IMR-90 (cell line): ENCODE measurements at places on chromosomes 11 and 22. TPM values are rescaled to one million over a fixed set of nuclear protein-coding genes. Genes with fewer than 3 reads are reported as not detected.

- no peaks in the 10 kb centered on the region for H3K27me3 ChIP-seq
- H3K36me3 ChIP-seq: no peaks in the 10 kb centered on the region
- DNase-seq: no peak
- H3K27ac ChIP-seq: no peak overlapping the region
Observed at GRCh38 chr22:35177811-35178210, 79.5 kb upstream of the HMGXB4 start.

GRCh38 chr11:64746486-64746885 is 2.5 kb upstream of the RASGRP2 start:
- no peak for DNase-seq
- peaks cover 40% of the 10 kb centered on the region for H3K27me3 ChIP-seq
- H3K4me3 ChIP-seq: no peak overlapping the region
- no peak overlapping the region for H3K27ac ChIP-seq

DNA sequence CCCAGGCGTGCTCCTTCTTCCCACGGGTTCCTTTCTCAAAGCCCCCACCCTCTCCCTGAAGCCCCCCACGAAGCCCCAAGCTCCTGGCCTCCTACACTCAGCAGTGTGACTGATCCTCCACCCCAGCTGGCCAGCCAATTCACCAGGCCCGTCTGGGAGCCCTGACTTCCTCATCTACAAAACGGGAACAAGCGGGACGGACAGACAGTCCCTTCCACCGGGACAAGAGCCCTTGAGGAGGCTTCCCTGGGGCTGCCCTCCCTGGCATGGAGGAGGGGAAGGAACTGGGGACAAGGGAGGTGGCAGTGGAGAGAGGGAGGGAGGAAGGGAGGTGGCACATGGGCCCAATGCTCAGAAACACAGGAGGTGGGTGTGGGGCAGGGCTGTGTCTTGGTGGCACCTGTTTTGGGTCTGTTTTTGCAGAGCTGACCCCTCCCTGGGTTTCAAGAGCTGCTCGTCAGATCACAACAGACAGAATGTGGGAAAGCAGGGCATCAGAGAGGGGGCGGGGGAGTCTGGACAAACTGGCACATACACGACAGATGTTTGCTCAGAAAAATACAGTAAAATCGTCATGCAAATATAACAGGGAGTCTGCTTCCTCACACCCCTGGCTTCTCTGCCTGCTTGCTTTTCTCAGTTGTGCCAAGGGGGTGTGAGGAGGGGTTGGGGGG is 56.8 kb downstream of the ELFN2 start:
- no peak overlapping the region for H3K27ac ChIP-seq
- no peaks in the 10 kb centered on the region for H3K27me3 ChIP-seq
- H3K4me1 ChIP-seq: no peaks in the 10 kb centered on the region
- no peak overlapping the region for H3K4me3 ChIP-seq
- peaks cover 6% of the 10 kb centered on the region; the same call in 1 of the 2 replicates for H3K36me3 ChIP-seq

The SPDYC gene
- total RNA-seq: not detected in 2 replicates

The OR8B12 gene
- total RNA-seq: not detected in 2 replicates

DNA sequence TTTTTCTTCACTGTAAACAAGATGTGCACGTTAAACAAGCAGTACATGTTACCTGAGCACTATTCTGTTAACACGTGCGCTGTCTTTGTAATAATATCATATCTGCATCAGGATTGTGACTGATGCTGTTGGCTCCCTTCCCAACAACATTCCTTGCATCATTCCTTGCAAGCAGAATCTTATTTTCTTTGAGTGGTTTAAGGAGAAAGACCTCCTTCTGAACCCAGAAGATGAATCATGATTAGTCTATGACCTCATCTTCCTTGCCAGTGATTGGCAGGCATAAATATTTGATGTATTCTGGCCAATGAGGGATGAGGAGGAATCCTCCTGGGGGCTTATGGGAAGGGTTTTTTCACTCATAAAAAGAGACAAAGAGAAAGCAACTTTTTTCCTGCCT is 46.2 kb downstream of the C11orf71 start:
- H3K4me3 ChIP-seq: no peak overlapping the region
- no peaks in the 10 kb centered on the region for H3K27me3 ChIP-seq
- H3K27ac ChIP-seq: no peak overlapping the region
- peak; percentile 94 for DNase-seq
- peaks cover 4% of the 10 kb centered on the region for H3K4me1 ChIP-seq

DNA sequence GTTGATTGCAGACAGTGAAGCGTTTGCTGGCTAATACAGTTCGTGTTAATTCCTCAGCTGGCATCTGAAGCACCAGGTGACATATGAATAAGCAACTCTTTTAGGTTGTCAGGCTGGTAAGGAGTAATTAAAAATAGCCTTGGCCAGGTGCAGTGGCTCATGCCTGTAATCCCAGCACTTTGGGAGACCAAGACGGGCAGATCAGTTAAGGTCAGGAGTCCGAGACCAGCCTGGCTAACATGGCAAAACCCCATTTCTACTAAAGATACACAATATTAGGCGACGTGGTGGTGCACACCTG is 74.9 kb downstream of the CECR2 start:
- DNase-seq: no peak
- no peak overlapping the region for H3K27ac ChIP-seq
- H3K27me3 ChIP-seq: no peaks in the 10 kb centered on the region
- H3K36me3 ChIP-seq: no peaks in the 10 kb centered on the region
- H3K4me3 ChIP-seq: no peak overlapping the region
- H3K4me1 ChIP-seq: no peaks in the 10 kb centered on the region

- H3K27ac ChIP-seq: peak overlapping the region; percentile 22
- H3K4me3 ChIP-seq: no peak overlapping the region
- DNase-seq: peak; percentile 80
- peaks cover 28% of the 10 kb centered on the region for H3K4me1 ChIP-seq
- no peaks in the 10 kb centered on the region for H3K27me3 ChIP-seq
- H3K36me3 ChIP-seq: peaks cover 3% of the 10 kb centered on the region; the same call in 1 of the 2 replicates
Observed at GRCh38 chr11:67351275-67352005, 1.9 kb downstream of the POLD4 start.

The OTOG gene
- total RNA-seq: not detected in 2 replicates

DNA sequence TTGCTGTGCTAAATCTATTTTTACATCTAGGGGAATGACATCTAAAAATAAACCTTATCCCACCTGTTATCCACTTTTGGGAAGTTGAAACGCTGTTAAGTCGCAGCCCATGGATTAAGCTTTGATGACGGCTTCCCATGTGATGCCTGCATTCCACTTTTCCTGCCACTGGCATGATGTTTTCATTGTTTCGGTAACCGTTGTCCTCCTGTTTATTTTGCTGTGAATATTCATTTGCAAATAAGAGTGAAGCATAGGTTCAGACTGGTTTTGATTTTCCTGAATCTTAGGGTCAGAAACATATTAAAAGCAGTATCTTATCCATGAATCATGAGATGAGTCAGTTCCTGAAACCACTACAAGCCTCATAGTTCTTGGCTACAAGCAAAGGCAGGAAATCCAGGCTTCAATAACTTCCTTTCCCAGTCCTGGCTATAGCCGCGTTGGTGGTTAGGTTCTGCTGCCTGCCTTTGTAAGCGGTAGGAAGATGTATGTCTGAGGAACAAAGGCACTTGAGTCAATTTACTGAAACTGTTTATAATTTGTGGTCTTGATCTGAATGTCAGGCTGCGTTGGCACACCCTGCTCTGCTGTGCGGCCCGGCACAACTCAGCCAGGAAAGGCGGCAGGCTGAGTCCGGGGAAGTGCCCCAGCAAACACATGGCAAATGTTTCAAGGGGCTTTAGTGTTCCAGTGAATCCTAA is 19.4 kb downstream of the TEAD1 start:
- H3K27me3 ChIP-seq: no peaks in the 10 kb centered on the region
- DNase-seq: peak; percentile 99
- H3K4me3 ChIP-seq: peak overlapping the region; percentile 0; the same call in 1 of the 2 replicates
- H3K36me3 ChIP-seq: no peaks in the 10 kb centered on the region; the same call in 1 of the 2 replicates
- peaks cover 45% of the 10 kb centered on the region for H3K4me1 ChIP-seq

- no peak overlapping the region for H3K4me3 ChIP-seq
- peaks cover 9% of the 10 kb centered on the region for H3K4me1 ChIP-seq
Observed at GRCh38 chr11:2765491-2765890, 65.7 kb upstream of the KCNQ1OT1 start.

GRCh38 chr22:38176170-38176741 is 5.4 kb downstream of the PLA2G6 start:
- no peaks in the 10 kb centered on the region for H3K27me3 ChIP-seq
- H3K36me3 ChIP-seq: no peaks in the 10 kb centered on the region
- DNase-seq: peak; percentile 98
- H3K27ac ChIP-seq: peak overlapping the region; percentile 75
- H3K4me3 ChIP-seq: no peak overlapping the region
- peaks cover 37% of the 10 kb centered on the region for H3K4me1 ChIP-seq

GRCh38 chr11:62147545-62147944 is 23.7 kb downstream of the INCENP start:
- H3K4me3 ChIP-seq: no peak overlapping the region
- H3K4me1 ChIP-seq: no peaks in the 10 kb centered on the region
- DNase-seq: no peak
- H3K36me3 ChIP-seq: peaks cover 59% of the 10 kb centered on the region

DNA sequence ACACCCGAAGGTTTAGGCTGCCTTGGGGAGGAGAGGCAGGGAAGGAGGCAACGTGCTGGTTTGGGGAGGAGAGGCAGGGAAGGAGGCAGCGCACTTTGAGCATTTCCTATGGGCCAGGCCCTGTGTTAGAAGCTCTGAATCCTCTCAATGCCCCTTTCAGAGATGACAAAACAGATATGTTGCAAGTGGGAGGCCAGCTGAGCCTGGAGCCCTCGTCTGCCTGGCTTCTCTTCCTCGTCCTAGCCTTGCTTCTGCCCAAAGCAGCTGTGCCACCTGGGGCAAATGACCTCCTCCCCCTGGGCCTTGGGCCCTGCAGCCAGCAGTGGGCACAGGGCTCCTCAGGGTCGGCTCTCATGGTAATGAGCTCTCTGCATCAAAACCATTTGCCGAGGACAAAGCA is 15.3 kb upstream of the LRRC32 start:
- H3K27me3 ChIP-seq: peaks cover 19% of the 10 kb centered on the region; the same call in 1 of the 2 replicates
- H3K4me1 ChIP-seq: peaks cover 3% of the 10 kb centered on the region; the same call in 1 of the 2 replicates
- DNase-seq: no peak
- H3K27ac ChIP-seq: no peak overlapping the region
- no peaks in the 10 kb centered on the region for H3K36me3 ChIP-seq
- H3K4me3 ChIP-seq: no peak overlapping the region

- H3K4me3 ChIP-seq: no peak overlapping the region
- no peak overlapping the region for H3K27ac ChIP-seq
- peaks cover 9% of the 10 kb centered on the region for H3K4me1 ChIP-seq
- H3K27me3 ChIP-seq: no peaks in the 10 kb centered on the region
- H3K36me3 ChIP-seq: no peaks in the 10 kb centered on the region
- no peak for DNase-seq
Observed at GRCh38 chr11:15818132-15818842, 538.1 kb downstream of the SOX6 start.

DNA sequence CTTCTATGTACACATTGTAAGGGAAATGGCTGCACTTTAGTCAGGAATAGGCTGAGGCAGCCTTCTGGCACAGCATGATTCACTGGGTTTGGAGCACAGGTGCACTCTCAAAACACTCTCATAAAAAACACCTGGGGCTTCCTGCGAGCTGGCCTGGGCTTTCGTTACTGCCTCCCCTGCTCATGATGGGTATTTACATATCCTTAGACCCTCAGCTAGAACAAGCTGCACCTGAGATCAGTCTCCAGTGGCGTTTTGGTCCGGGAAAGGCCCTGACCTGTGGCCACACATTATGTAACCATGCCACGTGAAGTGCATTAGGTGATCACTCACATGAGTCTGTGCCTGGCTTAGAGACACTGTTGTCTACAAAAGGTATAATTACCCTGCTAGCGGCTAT is 321.7 kb downstream of the TMEM135 start:
- no peaks in the 10 kb centered on the region for H3K4me1 ChIP-seq
- H3K27me3 ChIP-seq: no peaks in the 10 kb centered on the region; the same call in none of the 2 replicates
- H3K36me3 ChIP-seq: no peaks in the 10 kb centered on the region
- DNase-seq: no peak

DNA sequence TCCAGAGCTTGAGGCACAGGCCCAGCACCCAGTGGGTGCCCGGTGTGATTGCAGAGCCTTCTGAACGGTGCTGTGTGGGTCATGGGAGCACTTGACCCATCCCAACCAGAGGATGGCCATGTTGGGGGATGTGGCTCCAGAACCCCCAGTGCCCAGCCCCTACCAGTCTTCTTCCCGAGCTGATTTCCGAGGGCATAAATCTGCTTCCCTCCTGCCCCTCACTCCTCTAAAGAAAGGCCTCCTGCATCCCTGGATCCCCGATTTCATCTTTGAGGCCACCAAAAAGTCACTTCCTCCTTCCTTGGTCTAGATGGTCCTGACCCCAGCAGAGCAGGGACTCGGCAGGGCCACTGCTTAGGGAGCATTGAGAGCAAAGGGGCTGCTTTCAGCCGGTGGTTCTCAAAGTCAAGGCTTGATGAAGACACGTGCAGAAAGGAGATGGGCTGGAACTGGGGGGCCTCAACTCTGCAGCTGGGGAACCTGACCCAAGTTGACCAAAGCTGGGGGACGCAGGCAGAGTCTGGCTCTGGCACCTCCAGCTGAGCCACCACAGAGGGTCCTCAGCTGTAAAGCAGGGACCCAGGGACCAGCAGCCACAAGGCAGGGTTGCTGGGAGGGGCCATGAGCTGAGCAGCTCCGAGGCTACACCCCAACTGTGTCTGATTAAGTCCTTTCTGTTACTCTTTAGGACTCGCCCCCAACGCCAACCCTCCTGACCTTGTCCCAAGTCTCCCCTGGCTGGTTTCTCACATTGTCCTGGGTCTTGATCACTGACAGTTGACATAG is 56.6 kb downstream of the LINC01488 start:
- DNase-seq: no peak
- H3K27me3 ChIP-seq: peaks cover 2% of the 10 kb centered on the region; the same call in 1 of the 2 replicates
- no peak overlapping the region for H3K4me3 ChIP-seq
- no peak overlapping the region for H3K27ac ChIP-seq
- H3K4me1 ChIP-seq: peaks cover 7% of the 10 kb centered on the region

- H3K4me3 ChIP-seq: no peak overlapping the region
- DNase-seq: no peak
- H3K27me3 ChIP-seq: no peaks in the 10 kb centered on the region
- no peaks in the 10 kb centered on the region for H3K36me3 ChIP-seq
- no peaks in the 10 kb centered on the region for H3K4me1 ChIP-seq
Observed at GRCh38 chr11:109275931-109276330, 146.1 kb upstream of the C11orf87 start.

The IGF2 gene
- total RNA-seq: 2.3 and 5.0 TPM in 2 replicates

GRCh38 chr22:40001800-40002577 is 7.2 kb downstream of the FAM83F start:
- H3K4me1 ChIP-seq: peaks cover 4% of the 10 kb centered on the region
- no peak overlapping the region for H3K4me3 ChIP-seq
- H3K27me3 ChIP-seq: peaks cover 40% of the 10 kb centered on the region
- H3K36me3 ChIP-seq: no peaks in the 10 kb centered on the region
- no peak for DNase-seq

The ANGPTL5 gene
- total RNA-seq: not detected in 2 replicates

The OR2D3 gene
- total RNA-seq: not detected in 2 replicates
